Naive thymus-derived CD8-positive, alpha-beta T cell (primary cell): ENCODE measurements at places on chromosomes 12 and 14.
A peak's percentile ranks its signal among the peaks of the same experiment; 100 is the strongest.

DNA sequence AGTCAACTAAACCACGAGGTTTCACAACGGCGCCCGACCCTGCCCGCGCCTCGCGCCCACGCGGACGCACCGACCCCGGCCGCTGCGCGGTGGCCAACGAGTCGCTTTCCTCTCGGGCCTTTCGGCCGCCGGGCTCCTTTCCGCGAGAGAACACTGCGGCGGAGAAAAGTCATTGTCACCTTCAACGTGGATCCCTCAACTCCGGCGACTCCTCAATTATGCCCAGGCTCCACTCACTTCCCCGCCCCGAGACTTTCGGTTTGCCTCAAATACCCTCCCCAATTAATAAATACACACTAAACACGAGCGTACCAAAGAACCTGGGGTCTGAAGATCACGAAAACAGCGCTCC lies 450 bp downstream of the SINHCAF start:
- DNase-seq: no peak

DNA sequence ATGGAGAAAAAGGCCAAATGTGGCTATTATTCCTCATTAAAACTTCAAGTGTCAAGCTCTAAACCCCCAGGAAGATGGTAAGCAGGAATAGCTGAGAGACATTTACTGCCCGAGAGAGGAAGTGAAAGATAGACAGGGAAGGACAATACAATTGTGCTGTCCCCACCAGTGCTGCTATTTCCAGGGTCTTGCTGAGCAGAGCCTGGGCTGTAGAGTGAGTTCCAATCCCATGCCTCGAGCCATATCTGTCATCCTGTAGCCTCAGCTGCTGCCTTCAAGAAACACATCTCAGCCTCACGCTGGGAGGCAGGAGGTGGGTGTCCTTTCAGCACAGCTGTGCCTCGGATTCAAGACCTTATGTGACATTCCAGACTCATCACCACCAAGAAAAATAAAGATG lies 114.0 kb downstream of the RPAP3 start:
- DNase-seq: no peak

GRCh38 chr12:103884316-103884715 lies 43.3 kb upstream of the NT5DC3 start:
- DNase-seq: peak; percentile 40

DNA sequence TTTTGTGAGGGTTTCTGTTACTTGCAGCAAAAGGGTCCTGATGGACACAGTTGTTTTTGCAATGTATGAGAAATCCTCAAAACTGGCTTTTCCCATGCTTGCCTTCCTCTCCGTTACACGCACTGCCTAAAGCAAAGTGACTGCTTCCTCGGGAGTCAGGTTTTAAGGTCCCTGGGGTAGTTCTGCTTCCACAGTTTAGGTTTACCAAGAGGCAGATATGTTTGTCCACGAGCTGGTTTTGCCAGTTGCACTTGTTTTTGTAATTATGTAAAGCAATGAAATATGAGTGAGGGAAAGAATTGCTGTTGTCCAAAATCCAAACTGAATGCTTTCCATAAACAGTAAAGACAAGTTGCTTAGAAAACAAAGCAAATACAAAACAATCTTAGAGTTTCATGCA lies 290.7 kb upstream of the AMIGO2 start:
- no peak for DNase-seq

GRCh38 chr12:110697236-110697635 lies 8.3 kb upstream of the HVCN1 start:
- no peak for DNase-seq

DNA sequence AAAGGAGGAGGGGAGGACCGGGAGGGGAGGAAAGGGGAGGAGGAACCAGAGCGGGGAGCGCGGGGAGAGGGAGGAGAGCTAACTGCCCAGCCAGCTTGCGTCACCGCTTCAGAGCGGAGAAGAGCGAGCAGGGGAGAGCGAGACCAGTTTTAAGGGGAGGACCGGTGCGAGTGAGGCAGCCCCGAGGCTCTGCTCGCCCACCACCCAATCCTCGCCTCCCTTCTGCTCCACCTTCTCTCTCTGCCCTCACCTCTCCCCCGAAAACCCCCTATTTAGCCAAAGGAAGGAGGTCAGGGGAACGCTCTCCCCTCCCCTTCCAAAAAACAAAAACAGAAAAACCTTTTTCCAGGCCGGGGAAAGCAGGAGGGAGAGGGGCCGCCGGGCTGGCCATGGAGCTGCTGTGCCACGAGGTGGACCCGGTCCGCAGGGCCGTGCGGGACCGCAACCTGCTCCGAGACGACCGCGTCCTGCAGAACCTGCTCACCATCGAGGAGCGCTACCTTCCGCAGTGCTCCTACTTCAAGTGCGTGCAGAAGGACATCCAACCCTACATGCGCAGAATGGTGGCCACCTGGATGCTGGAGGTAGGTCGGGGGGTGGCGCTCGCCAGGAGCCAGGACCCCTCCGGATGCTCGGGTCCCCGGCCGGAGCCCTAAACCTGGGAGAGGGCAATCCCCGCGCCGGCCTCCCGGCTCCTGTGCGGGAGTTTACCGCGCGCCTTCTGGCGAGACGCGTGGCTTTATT lies at the start of gene CCND2:
TSS of gene CCND2 (plus strand) at position 111 of the 744 bp plus-strand sequence. CDS start at position 390, 279 bp downstream.
- DNase-seq: peak; percentile 55

DNA sequence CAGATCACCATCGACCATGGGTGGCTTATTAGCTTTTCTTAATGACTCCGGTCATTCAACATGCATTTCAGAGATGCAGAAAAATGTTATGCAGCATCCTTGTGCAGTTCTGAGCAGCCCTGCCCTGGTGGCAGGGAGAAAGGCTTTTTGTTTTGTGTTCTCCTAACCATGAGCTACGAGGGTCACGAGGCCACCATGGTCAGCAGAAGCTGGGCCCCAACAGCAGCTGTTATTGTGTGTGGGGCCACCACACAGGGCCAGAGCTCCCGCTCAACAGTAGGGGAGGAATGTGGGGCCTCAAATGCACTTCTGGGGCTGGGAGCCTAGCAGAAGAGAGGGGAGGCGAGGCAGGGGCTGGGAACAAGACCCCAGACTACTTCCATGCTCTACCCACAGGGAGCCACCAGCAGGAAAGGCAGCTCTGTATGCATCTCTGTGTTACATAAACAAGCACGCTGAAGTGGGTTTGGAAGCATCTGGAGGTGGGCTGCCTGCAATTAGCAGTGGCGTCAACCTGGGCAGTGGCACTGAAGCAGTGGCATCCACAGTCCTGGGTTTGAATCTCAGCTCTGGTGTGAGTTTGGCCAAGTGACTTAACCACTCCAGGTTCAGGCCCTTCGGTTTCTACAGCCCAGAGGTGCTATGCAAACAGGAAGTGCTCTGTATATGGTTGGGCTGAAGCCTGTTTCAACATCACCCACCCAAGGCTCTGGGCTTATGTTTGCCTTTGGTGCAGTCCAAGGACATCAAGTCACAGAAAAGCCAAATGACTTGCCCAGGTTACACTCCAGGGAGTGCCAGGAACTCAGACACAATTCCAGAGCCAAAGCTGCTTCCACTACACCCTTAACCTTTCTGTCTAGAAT lies 16.3 kb downstream of the GLTP start:
- no peak for DNase-seq

DNA sequence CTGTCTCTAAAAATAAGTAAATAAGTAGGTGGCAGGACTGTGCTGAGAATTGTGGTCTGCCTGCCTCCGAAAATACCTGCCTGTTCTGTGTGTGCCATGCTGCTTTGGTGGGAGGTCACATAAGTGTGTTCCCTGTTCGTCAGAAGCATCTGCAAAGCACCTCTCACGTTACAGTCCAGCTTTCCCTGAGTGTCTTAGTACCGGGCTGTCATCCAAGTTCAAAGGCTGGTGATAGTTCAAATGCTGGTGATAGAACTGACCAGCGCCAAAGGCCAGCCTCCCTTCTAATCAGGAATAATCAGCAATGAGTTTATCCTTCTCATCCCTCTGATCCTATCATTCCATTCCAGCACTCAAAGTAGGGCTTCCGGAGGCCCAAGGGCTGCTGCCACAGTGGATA lies 5.6 kb downstream of the CABP1 start:
- DNase-seq: no peak
